ENCODE measurements at places on chromosomes 11 and 22. TPM values are rescaled to one million over a fixed set of nuclear protein-coding genes. Genes with fewer than 3 reads are reported as not detected.
A peak's percentile ranks its signal among the peaks of the same experiment; 100 is the strongest.

DNA sequence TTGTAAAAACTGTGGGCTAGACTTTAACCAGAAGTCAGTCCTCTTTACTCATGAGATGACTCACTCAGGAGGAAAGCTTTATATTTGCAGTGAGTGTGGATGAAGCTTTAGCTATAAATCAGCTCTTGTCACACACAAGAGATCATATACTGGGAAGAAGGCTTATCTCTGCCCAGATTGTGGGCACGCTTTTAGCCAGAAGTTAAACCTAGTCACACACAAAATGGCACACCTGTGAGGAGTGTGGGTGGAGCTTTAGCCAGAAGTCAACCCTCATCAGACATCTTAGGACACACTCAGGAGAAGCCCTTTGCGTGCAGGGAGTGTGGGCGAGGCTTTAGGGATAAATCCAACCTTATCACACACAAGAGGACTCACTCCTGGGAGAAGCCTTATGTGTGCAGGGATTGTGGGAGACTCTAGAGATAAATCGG lies 706.9 kb upstream of the LUZP2 start:
- no peak for DNase-seq

DNA sequence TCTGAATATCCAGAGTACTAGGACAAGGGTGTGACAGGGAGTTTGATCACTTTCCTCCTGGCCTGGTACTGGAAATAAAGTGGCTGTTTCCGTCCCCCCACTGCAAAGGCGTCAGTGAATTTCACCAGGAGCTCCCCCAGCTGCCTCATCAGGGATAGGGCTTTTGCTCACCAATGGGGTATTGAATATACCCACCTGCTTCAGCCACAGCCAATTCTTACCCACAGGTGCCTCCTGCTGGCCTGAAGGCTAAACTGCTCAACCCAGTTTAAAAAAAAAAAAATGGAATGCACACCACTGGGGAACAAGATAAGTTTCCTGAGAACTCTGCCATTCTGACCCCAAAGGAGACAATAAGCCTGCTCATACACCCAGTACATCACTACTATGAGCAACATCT lies 65.3 kb upstream of the MS4A8 start:
- DNase-seq: peak; percentile 10

DNA sequence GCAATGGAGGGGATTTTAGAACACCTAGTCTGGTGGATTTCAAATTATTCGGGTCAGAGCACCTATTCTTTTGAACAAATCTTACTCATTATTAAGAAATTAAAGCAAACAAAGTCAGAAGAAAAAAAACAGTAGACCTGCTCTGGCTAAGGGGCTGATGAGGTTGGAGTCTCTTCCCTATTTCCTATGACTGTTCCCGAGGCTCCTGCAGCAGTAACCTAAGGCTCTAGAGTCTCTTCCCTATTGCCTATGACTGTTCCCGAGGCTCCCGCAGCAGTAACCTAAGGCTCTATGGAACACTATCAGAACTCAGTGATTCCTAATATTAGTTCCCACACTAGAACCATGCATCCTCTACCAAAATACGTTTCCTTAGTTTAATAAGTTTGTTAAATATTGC lies 607.9 kb downstream of the NTM start:
- DNase-seq: no peak

DNA sequence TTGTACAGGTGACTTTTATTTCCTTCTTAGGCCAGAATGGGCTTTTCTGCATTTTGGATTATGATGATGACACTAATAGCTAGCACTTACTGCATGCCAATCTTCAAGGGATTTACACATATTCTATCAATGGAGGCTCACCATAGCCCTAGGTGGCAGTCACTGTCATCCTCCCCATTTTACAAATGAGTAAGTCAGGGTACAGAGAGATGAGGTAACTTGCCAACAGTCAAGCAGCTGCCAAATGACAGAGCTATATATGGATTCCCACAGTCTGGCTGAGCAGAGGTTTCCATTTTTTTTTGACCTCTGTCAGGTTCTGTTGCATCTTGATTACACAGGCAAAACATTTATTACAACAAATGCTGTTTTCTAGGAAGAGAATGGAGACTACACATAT lies 23.8 kb upstream of the C11orf96 start:
- no peak for DNase-seq

DNA sequence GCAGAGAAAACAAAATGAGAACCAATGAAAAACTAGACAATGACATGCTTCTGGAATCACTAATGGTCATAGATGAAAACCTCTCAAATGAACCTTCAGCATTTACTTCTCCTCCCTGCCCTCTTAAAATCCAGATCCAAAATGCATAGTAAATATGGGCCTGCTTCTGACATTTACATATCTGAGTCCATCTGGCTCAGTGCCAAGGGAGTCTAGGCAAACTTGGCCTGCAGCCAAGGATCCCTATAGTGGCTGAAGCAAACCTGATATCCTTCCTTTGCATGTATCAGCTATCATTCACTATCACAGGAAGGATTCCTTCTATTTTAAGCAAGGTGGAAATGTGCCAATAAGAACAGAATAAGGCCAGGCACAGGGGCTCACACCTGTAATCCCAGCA lies 104.8 kb downstream of the C11orf58 start:
- peak; percentile 53 for DNase-seq

LDLRAD3 gene
- 3.9 TPM for total RNA-seq

NCAM1 gene
- total RNA-seq: 1.2 TPM

GAB4 gene
- total RNA-seq: not detected

ADAMTS8 gene
- not detected for total RNA-seq
